WERI-Rb-1 (cell line): ENCODE measurements at places on chromosomes 4 and X.

DNA sequence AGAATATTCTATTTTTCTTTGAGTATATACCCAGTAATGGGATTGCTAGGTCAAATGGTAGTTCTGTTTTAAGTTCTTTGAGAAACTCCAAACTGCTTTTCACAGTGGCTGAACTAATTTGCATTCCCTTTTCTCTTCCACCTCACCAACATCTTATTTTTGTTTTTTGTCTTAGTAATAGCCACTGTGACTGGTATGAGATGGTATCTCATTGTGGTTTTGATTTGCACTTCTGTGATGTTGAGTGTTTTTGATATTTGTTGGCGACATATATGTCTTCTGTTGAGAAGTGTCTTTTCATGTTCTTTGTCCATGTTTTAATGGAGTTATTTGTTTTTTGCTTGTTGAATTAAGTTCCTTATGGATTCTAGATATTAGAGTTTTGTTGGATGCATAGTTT lies 24.4 kb downstream of the AIMP1 start:
- no peak for DNase-seq

- DNase-seq = no peak
Measured at GRCh38 chrX:154093965-154094364, 3.6 kb downstream of the MECP2 start.

- no peak for DNase-seq
Measured at GRCh38 chrX:124125471-124125870, 164.0 kb downstream of the STAG2 start.

GRCh38 chr4:40576651-40577480 lies 52.8 kb downstream of the RBM47 start:
- no peak for DNase-seq
